ENCODE measurements at places on chromosomes 3 and 15. TPM values are rescaled to one million over a fixed set of nuclear protein-coding genes. Genes with fewer than 3 reads are reported as not detected.

Gene CACNA2D2
- total RNA-seq: 5.8 TPM

Gene PHC3
- total RNA-seq: 77.3 TPM

GRCh38 chr3:170731281-170731680 lies 138.7 kb downstream of the RPL22L1 start:
- no peak for DNase-seq

GRCh38 chr15:44812029-44812517 lies 75.7 kb downstream of the TRIM69 start:
- DNase-seq: peak; percentile 89

DNA sequence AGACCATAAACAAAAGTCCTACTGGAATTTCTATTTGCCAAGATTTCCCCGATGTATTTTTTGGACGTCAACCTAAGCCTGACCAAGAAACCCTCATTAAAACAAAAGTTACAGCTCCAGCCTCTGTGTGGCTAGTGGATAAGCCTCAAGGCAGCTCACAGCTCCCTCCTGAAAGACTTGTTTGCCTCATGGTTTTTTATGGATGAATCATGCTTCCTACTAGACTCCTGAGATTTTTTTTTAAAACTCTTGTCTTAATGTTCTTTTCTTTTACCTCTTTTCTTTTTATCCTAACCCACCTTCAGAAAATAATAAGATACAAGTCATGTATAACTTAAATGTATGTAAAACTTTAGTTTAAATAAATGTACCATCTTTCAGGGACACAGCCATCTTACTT lies 52.4 kb downstream of the SUCNR1 start:
- no peak for DNase-seq

GRCh38 chr3:159813822-159814531 lies 174.7 kb upstream of the IL12A start:
- no peak for DNase-seq

- no peak for DNase-seq
These were observed 266.0 kb downstream of the VPS13C start for GRCh38 chr15:61794276-61794675.

GRCh38 chr3:175422744-175423143 lies 563.6 kb downstream of the NAALADL2 start:
- no peak for DNase-seq

GRCh38 chr3:11221818-11222415 lies 50.3 kb upstream of the ATG7 start:
- DNase-seq: no peak

DNA sequence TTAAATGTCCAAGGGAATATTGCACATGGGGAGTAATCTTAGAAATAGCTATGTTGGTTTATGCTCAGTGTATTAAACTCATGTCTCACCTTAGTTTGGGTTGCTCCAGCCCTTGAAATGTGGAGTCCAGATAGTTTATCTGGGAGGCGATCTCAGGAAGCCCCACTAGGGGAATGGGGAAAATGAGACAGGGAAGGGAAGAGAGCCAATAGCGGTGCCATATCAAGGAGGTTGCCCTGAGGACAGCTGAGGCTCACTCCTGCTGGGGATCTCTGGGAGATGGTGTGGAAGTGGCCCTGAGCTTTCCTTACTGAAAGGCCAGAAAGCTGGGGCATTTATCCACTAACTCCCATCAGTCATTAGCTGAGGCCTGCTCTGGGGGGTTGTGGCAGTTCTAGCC lies 43.3 kb upstream of the POLR2M start:
- no peak for DNase-seq
